ENCODE measurements at places on chromosomes 4 and X.

DNA sequence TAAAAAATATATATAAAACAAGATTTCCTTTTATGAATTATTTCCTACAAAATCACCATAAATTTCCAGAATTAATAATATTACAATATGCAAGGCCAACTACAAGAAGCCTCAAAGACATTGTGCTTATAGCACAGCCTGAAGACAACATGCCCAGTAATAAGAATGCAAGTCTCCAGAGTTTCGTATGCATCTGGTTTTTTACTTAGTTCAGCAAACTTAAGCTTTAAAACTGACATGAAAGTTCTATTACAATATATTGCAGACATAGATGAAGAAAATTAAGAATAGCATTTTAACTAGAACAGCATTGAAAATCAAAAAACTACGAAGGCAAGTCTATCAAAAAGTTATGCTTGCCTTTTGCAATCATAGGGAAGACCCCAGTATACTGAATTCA is 107.6 kb downstream of the PRDM5 start:
- DNase-seq = no peak

- peak; percentile 83 for DNase-seq
Observed at GRCh38 chrX:152958524-152959465, 35.1 kb downstream of the PNMA5 start.

DNA sequence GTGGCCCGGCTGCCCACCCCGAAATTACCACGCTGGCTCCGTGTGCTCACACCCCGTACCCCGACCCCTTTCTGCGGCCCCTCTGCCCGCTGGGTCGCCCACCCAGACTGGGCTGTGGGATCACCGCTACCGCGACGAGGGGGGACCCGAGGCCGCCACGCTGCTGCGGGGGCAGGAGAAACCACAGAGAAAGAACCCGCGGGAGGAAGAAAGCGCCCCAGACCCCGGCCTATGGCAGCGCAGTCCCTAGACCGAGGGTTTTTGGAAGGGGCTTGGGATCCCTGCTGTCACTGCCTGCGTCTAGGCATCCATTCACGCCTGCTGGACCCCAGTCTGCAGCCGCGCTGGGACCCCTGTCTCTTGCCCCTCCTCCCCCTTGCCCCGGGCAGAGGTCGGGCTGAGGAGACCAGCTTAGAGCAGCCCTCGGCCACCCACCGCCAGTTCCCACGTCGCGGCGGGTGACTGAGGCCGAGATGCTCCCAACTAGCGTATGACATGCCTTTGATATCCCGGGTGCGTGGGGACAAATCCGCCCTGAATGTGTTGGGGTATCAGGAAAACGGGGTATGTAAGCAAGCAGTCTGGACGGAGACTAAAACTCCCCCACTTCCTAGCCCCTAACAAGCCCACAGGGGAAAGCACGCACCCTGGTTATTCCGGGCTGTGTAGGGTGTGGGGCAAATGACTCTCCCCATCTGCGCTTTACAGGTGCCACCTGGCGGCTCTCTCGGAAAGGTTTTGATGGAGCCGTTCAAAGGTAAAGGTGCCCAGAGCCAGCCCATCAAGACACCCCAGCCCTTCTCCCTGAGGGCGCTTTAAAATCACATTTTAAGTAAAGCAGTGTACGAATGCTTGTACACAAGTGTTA is 862 bp upstream of the INPP4B start:
- peak; percentile 33 for DNase-seq

DNA sequence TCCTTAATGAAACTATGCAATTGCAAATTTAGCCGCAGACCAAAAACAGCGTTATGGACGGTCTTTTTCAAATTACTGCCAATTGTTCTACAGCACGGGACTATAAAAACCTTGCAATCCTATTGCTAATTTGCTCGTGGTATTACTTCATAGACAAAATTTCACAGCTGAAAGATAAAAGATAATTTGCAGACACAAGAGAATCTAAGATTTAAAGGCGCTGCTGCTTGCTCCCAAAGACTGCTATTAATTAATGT is 1.4 kb upstream of the CAMK2D start:
- no peak for DNase-seq

GRCh38 chr4:54445866-54446265 is 211.9 kb upstream of the KIT start:
- no peak for DNase-seq

DNA sequence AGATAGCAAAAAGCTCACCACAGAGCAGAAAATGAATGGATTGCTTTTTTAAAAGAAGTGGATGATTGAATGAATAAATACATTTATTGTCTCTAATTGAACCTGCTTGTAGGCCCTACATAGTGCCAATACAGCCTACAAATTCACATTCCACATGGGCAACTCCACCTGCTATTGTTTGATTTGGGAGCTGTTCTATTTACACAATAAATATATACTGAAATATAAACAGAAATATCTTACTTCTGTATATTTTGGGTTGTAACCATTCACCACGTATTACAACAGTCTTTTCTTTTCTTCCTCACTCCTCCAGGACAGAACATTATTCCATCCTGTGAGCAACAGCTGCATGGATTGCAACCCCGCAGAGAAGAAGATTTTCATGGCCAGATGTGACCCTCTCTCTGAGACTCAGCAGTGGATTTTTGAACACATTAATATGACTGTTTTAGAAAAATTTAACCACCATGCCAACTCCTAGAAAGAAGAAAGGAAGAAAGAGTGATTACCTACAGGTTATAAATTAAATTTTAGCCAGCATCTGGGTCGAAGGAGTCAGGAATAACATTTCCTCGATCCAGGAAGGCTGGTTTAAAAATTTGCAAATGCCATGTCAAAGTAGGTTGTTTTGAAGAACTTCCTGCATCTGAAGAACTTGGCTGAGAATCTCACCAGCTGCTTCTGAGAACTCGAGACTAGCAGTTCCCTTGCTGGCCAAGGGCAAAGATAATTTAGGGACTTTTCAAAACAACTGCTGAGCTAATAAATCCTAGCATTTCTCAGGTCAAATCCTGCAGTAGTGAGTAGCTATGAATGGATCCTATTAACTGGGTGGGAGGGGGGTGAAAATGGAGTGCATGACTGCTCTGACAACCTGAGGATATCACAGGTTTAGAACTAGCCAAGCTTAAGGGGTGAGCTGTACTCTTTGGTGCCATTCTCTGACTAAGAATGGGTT is 128.7 kb upstream of the GALNT7 start:
- DNase-seq = no peak

DNA sequence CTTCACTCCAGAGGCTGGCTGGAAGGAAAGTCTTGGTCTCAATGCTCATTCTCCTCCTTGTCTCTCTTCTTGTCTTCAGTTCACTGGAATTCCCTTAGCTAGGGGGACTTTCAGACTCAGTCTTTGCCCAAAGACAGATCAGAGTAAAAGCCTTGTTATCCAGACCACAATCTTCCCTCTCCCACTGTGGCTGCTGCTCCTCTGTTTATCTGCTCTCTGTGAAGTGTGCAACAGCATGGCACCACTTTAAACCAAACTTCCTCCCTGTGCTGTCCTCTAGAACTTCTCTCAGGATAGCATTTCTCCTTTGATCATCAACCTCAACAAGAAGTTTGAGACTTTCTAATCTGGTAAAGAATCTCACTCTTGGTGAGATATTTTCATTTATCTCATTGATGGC is 530.1 kb upstream of the SLIT2 start:
- no peak for DNase-seq

DNA sequence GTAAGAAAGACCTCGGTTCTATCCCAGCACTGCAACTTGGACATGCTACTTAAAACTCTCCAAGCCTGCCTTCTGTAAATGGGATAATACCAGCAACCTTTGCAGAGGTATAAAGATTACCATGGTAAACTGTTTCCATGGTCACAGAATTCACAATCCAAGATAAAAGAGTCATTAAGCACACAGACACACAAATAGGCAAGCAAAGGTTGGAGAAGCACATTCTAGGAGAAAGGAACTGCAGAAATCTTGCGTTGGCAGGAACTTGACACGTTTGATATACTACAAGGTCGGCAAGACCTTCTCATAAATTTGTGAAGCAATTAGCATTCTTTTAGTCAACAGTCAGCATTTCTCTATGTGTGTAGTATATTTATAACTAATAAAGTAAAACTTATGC is 12.3 kb upstream of the CHRNA9 start:
- no peak for DNase-seq

- no peak for DNase-seq
Observed at GRCh38 chr4:140092094-140092851, 61.7 kb downstream of the MAML3 start.

DNA sequence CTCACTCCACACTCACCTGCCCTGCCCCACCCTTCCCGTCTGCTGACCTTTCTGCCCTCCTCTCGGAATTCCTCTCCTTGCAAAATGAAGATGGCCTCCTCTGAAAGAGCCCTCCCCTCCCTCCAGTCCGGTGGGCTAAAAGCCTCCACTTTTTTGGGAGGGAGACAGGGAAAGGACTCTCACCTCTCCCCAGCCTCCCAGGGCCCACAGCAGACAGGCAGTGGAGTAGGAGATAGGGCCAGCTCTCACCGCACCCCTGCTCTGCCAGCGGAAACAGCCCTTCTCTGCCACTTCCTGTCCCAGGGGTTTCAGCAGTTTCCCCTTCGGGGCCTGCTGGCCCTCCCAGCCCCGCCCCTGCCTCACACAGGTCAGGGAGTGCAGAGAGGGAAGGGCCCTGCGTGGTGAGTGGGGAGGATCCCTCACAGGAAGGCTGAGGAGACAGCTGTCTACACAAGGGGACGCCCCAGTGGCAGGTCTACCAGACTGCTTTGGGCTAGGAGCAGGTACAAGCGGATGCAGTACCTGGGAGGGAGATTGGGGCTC is 18.2 kb downstream of the ELF4 start:
- peak; percentile 65 for DNase-seq

DNA sequence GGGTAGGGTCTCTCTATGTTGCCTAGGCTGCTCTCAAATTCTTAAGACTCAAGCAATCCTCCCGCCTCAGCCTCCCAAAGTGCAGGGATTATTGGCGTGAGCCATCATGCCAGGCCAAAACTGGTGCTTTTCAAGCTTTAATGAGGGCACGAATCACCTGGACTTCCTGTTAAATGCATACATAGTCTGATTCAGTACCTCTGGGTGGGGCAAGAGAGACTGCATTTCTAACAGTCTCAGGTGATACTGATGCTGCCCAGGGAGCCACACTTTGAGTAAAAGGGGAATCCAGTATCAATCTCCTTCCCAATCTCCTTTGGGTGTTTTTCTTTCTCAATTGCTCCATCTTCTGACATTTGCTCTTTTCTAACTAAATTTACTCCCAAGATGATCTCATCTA is 96.5 kb downstream of the SH3RF1 start:
- no peak for DNase-seq

DNA sequence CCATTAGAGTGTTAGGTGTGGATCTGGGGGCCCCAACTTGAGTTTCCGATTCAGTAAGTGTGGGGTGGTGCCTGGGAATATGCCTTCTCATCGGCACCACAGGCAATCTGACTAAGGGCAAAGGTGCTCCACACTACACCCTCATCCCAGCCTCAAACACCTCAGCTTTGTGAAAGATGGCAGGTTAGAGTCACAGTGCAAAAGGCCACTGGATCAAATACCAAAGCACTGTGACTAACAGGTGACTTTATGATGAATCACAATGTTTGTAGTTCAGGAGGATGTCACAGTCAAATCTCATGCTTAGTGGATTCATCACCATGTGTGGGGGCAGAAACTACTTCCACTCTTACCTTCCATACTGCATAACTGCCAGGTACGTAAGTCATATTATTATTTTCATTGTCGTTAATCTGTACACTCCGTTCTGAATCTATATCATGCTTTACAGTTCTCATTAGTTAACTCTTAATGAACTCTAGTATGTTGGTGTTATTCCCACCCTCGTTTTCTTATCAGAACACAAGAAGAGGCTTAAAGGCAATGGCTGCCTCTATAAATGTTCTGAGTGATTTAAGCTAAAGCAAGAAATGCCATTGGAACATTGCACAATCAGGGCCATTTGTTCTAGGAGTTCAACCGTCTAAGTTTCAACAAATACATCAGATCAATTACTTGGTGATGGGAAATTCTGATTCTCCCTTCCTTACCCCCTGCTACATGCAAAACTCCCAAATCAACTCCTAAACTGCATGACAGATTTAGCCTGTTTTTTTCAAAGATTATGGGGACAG is 50.2 kb downstream of the PRKG2 start:
- DNase-seq = no peak

Data from stimulated activated CD4-positive, alpha-beta T cell treated with anti-CD3 and anti-CD28 coated beads, Interleukin-1b, Interleukin-23, amount 100 ng/mL, for 1 hour (primary cell).